ENCODE measurements at places on chromosomes 4 and X.

GRCh38 chr4:110124711-110125110 lies 73.7 kb downstream of the ELOVL6 start:
- no peak for DNase-seq

GRCh38 chrX:84044051-84044450 lies 143.9 kb downstream of the RPS6KA6 start:
- no peak for DNase-seq

GRCh38 chr4:113971706-113972360 lies 7.6 kb downstream of the ARSJ start:
- no peak for DNase-seq

GRCh38 chr4:185640811-185641675 lies 105.7 kb upstream of the PDLIM3 start:
- DNase-seq = no peak

GRCh38 chr4:112076919-112077608 lies 68.2 kb upstream of the FAM241A start:
- no peak for DNase-seq

DNA sequence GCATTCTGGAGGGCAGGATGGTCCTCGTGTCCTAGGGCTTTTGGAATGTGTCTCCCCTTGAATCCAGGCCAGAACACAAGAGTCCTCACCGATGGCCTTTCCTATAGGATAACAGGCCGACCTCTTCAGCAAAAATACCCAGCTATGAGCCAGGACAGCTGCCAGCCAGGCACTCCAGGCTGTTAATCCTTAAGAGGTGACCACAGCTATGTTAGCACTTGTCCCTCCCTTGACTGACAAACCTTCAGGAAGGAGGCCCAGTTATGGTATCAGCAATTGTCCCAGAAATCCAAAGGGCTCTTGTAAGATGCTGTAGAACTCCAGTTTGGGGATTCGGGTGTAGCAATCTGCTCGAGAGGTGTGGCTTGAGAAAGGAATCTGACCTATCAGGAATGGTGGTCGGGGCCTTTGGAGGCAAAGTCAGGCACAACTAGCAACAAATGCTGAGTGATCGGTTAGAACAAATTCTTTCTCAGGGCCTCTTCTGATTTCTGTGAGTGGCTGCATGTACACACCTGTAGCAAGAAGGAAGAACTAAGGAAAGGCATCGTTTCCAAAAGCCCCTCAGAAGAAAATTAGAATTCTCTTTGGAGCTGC lies 54.6 kb downstream of the PTCHD1 start:
- no peak for DNase-seq

GRCh38 chrX:45347877-45348276 lies 147.2 kb upstream of the DIPK2B start:
- no peak for DNase-seq

DNA sequence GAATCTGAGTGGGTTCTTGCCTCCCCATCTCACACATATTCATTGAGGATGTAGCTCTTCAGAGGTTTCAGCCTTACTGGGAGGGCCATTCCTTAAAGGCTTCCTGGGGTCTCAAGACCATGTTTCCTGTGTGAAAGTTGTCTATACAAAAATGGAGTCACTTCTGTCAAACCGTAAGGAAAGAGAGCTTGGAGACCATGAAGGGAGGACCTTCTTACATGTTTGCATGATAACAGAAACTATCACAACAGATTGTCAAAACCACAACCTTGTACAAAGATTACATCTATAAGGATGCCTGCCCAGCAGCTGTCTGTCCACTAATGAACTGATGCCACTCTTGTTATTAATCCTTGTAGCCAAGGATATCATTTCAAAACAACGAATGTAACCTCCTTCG lies 139.3 kb downstream of the PDE5A start:
- no peak for DNase-seq

GRCh38 chr4:111510535-111510934 lies 634.7 kb upstream of the FAM241A start:
- DNase-seq = no peak

DNA sequence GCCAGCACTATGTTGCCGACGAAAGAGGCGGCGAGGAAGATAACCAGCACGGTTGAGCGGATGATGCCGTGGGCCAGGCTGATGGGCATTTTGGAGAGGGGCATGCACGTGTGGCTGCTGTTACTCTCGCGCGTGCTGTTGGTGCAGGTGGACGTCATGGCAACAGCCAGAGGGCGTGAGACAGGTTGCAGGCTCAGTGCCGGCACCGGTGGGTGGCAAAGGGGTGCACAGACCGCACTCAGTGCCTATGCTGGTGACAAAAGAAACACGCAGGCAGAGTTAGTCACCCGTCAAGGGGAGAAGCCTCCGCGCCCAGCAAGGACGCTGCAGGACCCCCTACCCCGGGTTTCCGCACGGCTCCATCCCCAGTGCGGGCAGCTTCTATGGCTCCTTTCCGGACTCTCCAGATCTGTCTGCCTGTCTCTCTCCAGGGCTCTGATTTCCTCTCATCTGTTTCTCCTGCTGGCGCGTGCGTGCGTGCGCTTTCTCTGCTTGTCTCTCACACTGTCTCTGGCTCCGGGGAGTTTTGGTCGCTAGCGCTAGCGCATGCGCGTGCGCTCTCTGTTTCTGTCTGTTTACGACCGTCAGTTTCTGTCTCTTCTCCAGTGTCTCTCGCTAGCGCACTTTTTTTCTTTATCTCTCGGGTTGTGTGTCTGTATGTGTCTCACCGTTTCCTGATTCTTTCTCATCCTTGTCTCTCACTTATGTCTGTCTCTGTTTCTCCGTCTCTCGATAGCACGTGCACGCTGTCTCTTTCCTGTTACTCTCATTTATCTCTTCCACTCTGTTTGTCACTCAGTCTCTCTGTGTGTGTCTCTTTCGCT lies 2.1 kb downstream of the GPR101 start:
- no peak for DNase-seq

- no peak for DNase-seq
Measured at GRCh38 chr4:2101346-2102044, 42.4 kb downstream of the NAT8L start.

DNA sequence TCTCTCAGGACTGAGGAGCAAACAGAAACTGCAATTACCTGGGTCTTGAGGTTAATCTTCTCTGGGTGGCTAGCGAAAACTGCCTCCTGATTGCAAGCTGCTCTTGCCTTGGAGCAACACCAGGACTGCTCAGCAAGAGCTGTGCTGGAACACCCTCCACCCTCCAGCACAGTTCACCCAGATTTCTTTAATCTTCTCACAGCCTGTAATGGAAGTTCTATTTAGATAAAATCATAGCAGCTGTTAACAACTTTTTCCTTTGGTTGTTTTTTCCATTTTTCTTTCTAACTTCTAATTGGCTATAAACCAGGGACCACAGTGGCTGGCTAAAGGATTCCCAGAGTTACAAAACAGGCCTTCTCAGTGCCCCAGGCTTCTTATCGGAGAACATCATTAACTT lies 36.3 kb downstream of the OPHN1 start:
- no peak for DNase-seq

- DNase-seq = no peak
Measured at GRCh38 chrX:153441981-153442380, 3.9 kb downstream of the TREX2 start.

DNA sequence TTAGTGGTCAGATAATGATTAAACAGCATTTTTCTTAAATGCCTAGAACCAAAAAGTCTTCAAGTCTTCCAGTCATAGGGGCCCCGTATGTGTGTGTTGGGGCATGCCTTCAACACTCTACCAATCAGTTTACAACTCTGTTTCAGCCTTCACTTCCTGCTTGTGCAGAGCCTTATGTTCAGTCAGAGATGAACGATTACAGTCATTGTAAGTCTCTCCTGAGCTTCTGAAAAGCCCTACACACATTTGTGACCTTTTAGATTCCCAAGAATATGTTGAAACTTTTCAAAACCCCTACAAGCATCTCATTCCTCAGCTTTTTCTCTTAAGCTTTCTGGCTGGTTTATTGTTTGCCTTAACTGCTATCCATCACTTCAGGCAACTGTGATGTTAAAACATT lies 591.2 kb downstream of the ZNF674 start:
- no peak for DNase-seq

DNA sequence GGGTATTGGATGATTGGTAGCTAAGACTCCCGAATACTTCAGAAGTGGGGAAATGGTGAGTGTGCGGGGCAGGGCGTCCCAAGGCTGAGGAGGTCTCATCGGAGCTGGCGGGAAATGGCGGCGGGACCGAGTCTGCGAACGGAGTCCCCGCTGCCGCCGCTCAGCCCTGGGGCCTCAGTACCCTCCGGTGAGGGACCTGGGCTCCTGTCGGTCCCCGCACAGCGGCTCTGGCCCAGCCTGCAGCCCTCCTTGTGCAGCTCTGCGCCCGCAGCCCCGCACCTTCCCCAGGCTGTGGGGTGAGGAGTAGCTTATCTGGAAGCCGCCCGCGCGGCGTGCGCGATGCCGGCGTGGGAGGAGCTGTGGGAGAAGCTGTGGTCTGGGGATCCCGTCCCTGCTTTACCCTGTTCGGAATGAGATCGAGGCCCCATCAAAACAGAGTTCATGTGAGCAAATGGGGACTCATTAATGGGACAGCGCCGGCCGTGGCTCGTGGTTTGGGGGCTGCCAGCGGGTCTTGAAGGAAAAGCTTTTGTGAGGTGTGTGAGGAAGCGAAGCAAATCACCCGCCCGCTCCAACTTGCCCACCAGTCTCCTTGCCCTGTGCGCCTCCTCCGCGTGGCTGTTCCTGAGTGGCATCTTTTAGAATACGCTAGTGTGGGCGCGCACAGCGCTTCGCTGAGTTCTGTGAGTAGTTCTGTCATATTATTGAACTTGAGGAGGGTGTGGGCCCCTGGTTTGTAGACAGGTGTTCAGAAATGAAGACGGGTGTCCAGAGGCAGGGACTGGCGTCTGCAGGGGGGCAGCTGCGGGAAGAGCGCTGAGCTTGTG lies 531 bp downstream of the ZNF141 start:
- DNase-seq = no peak

- no peak for DNase-seq
Measured at GRCh38 chrX:111352424-111352823, 59.6 kb downstream of the DCX start.

GRCh38 chrX:47143894-47144625 lies 442 bp downstream of the NDUFB11 start:
- DNase-seq = peak; percentile 79

DNA sequence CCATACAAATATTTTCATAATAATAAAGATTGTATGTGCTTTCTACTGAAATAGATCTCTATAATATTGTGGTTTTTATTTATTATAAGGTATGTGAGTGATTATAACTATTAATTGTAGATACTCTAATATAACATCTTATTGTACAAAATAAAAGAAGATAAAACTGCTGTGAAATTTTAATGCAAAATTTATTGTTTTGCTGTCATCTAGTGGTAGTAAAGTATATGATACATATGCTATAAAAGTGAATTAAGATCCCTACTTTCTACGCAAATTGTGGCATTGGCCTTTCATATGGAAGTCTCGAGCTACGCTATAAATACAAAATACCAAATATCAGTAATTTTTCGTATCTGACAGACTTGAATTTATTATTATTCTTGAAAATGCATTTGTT lies 19.3 kb downstream of the YIPF7 start:
- no peak for DNase-seq

GRCh38 chrX:4094926-4095325 lies 381.5 kb upstream of the PRKX start:
- no peak for DNase-seq

GRCh38 chrX:142831961-142832530 lies 193.7 kb upstream of the SPANXN4 start:
- no peak for DNase-seq

DNA sequence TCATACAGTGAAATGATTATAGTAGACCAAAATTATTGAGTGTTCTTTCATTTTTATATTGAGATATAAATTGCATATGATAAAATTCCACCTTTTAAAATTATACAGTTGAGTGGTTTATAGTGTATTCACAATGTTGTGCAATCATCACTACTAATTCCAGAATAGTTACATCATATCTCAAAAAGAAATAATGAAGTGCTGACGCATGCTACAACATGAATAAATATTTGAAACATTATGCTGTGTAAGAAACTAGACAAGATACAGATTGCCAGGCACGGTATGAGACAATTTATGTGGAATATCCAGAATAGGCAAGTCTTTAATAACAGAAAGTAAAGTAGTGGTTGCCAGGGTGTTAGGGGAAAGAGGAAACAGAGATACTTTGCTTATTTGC lies 871.7 kb downstream of the FAM133A start:
- DNase-seq = no peak

GRCh38 chr4:152630324-152630723 lies 49.5 kb downstream of the TMEM154 start:
- DNase-seq = no peak

- DNase-seq = no peak
Measured at GRCh38 chr4:165325732-165326512, 1.5 kb upstream of the MSMO1 start.

DNA sequence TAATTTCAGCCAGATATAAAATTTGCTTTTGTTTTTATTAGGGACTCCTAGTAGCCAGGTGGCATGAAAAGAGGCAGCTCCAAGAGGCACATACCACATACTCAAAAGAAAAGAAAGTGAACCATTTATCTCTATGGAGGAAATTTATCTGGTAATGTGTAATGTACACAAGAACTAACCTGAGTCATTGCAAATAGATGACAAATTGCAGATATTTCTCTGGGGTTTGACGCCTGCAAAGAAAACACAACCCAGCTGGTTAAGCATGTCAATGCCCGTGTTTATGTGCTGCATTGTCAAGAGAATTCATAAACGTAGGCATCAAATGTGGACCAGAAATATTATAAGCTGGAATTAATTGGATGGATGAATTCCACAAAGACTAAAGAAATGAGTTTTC lies 46.9 kb upstream of the PHKA2 start:
- no peak for DNase-seq

All from coronary artery (tissue), 2 donors.